ENCODE measurements at places on chromosomes 2 and 18.

GRCh38 chr2:29174937-29175336 is 59.7 kb downstream of the CLIP4 start:
- DNase-seq, result no peak

GRCh38 chr2:101310834-101311695 is 2.6 kb upstream of the RNF149 start:
- DNase-seq, result no peak

- no peak for DNase-seq
Observed at GRCh38 chr2:208671284-208671683, 264.7 kb downstream of the PTH2R start.

GRCh38 chr2:99106913-99107312 is 34.6 kb upstream of the C2orf15 start:
- DNase-seq, result no peak

DNA sequence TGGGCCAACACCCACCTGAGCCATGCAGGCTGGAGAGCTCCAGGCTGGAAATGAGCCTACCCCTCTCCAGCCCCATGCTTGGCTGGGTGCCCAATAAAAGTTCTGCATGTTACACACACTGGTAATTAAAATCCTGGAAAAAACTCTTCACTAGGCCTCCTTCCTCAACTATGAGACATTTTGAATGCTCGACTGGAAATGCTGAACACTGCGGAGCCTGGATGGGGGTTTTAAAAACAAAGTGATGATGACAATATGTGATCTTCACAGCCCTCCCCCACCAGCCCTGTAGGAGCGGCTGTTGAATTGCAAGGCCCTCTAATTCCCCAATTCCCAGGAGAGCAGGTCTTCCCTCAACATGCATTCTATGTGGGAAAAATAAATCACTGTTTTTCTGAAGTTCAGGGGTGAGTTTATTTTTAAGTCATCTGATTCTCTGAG is 179.2 kb downstream of the TTC32 start:
- DNase-seq, result no peak

- DNase-seq, result no peak
Observed at GRCh38 chr2:48249025-48249424, 280.9 kb upstream of the STON1 start.

GRCh38 chr2:6957910-6958615 is 40.9 kb downstream of the RNF144A start:
- no peak for DNase-seq

GRCh38 chr2:71613403-71613952 is 160.1 kb downstream of the DYSF start:
- DNase-seq, result no peak

DNA sequence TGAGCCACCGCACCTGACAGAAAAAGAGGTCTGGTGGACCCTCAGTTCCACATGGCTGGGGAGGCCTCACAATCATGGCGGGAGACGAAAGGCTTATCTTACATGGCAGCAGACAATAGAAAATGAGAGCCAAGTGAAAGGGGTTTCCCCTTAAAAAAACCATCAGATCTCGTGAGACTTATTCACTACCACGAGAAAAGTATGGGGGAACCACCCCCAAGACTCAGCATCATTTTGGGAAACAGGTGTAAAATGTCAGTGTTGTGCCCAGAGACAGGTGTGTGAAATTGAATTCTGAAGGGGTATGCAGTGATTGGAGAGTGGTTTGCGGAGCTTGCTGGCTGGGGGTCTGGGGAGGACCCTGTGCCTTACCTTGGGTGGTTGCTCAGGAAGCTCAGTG is 4.6 kb upstream of the D2HGDH start:
- no peak for DNase-seq

DNA sequence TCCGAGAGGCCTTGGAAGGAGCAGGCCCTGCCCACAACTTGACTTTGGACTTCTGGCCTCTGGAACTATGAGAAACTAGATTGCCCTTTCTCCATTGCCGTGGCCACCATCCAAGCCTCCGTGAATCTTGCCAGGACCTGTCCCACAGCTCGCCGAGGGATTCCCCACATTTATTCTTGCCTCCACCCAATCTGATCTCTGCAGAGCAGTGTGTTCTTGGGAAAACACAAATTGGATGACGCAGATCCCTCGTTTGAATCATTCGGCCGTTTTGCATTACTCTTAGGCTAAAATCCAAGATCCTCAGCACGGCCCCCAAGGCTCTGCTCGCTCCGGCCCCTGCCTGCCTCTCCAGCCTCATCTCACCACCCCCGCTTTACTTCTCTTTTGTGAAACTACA is 364.2 kb downstream of the ZNF516 start:
- DNase-seq, result no peak

- DNase-seq, result no peak
Observed at GRCh38 chr2:180122874-180123273, 115.8 kb upstream of the CWC22 start.

GRCh38 chr2:43361286-43361685 is 134.9 kb upstream of the ZFP36L2 start:
- no peak for DNase-seq

- no peak for DNase-seq
Observed at GRCh38 chr2:103139628-103140268, 377.9 kb downstream of the TMEM182 start.
